ENCODE measurements at places on chromosomes 5 and 9.
A peak's percentile ranks its signal among the peaks of the same experiment; 100 is the strongest.

DNA sequence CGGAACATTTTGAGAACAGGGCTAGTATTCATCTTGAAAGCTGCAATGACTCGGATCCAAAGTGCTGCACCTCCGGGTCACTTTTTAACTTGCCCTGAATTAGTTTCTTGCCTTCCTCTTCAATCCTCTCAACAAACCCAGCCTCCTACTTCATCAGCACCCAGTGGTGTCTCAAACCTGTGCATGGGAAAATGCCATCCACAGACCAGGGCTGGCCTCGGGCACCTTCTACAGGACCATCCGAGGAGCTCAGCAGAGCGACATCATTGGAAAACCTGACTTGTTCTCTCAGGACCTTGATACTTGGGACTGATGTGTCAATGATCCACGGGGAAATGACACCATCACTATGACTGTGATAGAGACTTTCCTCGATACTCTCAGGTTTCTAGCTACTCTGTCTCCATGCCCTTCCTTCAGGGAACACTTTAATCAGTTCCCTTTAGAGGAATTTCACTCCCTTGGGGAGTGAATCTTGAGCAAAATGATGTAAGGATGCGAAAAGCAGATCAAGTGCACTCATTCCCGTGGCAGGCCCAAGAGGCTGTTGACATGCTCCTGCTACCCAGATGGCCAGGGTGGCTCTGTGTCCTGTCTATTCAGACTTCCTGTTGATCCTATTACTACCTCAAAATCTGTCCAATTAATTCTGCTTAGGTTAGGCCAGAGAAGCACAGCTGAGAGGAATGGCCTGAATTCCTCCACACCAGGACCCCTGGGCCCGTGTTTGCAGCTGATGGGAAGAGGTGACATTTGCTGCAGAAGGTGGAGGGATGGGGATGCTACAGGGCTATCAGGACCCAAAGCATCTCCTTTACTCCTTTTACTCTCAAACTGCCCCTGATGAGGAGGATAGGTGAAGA is 96.5 kb upstream of the SLC25A48 start:
- no peak for DNase-seq

- no peak for DNase-seq
These were observed 40.1 kb downstream of the MACIR start for GRCh38 chr5:103298607-103299188.

DNA sequence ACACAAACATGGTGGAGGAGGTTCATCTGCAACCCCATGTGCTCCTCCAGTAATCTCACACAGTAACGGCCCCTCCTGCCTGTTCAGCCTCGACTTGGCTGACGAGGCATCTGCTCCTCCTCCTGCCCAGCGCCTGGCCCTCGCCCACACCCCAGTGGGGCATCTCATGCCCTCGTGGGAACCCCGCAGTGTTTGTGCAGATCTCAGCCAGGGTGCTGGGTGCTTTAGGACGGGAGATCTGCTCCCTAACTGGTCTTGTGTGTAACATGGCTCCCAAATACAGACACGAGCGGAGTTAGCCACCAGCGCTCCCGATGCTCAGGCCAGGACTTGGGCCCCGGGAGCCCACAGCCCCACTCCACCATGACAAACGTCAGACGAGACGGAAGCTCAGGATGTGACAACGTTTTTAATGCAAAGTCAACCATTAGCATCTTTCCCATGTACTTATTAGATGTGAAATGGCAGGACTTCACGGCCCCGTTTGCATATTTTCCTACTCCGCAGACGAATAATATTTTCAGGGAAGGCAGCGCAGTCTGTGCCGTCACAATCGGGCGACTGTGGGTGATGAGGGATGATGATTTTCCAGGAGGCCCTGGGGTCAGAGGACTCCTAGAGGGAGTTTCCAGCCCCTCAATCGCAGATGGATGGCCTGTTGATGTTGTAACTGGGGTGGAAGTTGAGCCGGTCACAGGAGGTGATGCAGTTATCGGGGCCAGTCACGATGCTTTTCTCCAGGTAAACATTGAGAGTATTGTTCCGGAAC is 5.5 kb upstream of the MRPS2 start:
- DNase-seq: no peak

DNA sequence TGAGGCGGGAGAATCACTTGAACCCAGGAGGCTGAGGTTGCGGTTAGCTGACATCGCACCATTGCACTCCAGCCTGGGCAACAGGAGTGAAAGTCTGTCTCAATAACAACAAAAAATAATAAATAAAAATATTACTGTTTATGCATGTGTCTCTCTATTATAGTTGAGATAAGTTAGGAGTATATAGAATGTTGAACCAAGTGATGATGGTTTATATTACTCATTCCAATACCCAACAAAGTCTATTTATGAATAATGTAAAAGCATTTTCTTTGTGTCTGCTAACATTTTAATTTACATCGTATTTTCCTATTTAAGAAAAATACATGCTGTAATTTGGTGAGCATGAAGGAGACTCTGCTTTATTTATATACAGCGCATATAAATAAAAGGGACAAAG is 35.8 kb downstream of the CREBRF start:
- no peak for DNase-seq

DNA sequence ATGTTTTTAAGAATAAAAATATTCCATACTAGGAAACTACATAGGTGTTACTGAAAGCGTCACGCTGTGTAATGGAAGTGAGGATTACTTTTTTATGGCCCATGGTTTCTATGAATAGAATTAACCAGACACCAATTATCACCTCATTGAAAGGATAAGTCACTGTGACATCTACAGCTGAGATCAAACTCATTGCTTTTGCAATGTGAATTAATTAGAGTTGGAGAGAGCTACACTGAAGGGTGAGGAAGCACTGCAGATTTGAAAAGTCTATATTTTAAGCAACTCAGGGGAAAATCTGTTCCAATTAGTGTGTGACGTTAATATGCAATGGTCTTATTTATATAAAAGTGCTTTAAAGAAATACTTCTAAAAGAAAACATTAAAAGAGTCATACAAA is 1300.1 kb upstream of the DMAC1 start:
- DNase-seq: no peak

DNA sequence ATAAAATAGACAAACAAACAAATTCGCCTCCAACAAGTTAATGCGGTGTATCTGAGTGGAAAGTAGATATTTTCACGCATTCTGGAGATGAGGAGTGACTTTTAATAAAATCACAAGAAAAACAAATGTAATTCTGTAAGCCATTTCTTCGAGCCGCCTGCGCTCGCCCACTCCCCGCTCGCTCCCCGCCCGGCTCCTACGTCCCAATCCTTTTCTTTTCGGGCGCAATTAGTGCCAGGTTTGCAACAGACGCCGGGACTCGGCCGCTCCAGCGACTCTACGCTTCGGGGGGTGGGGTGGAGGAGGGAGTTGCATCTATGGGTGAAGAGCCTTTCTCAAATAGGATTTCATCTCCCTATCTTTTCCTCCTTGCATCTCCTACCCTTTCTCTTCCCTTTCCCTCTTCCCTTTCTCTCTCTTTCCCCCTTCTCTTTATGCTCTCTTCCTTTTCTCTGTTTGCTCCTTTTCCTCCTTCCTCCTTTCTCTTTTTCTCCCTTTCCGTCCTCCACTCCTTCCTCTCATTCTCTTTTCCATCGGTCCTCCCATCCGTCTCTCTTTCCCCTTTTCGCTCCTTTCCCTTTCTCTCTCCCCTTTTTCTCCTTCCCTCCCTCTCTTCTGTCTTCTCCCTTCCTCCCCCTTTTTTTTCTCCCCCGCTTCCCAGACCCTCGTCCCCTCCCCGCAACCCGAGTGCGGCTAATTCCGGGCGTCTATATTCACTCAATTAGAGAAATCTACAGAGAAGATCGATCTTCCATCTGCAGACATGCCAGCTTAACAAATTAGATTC is 6.1 kb upstream of the OTP start:
- no peak for DNase-seq

GRCh38 chr5:10229306-10230048 is 20.2 kb downstream of the ATPSCKMT start:
- DNase-seq: no peak

- DNase-seq: no peak
These were observed 148.8 kb downstream of the IRX2 start for GRCh38 chr5:2602451-2603271.

DNA sequence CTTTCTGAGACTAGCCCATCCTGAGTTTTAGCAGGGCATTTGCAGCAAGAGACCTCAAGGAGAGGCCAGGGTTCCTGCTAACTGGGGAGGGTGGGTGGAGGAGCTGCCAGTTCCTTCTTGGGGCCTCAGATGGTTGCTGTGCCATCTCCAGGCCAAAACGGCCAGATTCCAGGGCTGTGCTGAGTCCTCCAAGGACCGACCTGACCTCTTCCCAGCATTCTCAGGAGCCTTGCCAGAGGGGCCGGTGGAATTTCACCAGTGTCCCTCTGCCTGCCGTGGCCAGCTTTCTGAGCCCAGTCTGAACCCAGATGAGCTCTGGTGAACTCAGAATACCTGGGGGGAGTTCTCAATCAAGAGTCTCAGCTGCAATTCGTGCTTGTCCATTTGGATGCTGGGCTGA is 54.3 kb downstream of the TSTD2 start:
- DNase-seq: peak; percentile 18

- DNase-seq: no peak
These were observed 612.8 kb downstream of the CSNK1G3 start for GRCh38 chr5:124124711-124125229.

- no peak for DNase-seq
These were observed 45.5 kb upstream of the SLC2A8 start for GRCh38 chr9:127351182-127352166.

GRCh38 chr5:96651948-96652753 is 10.0 kb upstream of the CAST start:
- no peak for DNase-seq

DNA sequence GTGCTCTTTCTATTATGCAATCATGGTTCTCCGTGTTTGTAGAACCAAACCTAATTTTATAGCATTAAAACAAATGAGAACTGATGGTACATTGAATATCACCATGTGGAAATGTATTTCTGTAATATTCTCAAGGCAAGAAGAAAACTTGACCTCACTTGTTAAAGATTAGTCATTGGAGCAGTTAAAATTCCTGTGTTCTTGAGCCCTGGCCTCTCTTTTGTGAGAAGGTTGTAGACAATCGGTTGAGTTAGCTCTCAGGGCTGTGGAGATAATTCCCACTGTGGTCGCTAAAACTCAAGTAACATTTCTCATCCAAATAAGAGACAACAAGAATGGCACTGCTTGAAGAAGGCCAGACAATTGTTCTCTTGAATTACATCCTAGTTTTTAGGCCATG is 216.0 kb upstream of the KLF4 start:
- no peak for DNase-seq

DNA sequence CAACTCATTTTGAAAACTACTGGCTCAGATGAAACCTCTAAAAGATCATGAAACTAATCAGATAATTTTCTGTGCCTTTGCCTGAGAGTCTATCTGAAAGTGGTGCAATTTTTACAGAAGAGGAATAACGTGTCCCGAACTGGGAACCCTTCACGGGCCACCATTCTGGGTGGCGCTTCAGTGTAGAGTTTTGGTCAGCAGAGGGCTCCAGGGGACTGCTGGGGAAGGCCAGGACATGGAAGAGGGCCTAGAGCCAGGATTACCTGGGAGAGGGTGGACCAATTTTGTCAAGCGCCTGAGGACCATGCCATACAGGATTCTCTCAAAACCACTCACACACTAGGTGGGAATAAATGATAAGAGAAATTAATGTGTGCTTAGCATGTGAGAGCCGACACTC is 49.7 kb upstream of the PLEKHG4B start:
- no peak for DNase-seq

- DNase-seq: no peak
These were observed 6.6 kb upstream of the OTULINL start for GRCh38 chr5:14574891-14575508.

DNA sequence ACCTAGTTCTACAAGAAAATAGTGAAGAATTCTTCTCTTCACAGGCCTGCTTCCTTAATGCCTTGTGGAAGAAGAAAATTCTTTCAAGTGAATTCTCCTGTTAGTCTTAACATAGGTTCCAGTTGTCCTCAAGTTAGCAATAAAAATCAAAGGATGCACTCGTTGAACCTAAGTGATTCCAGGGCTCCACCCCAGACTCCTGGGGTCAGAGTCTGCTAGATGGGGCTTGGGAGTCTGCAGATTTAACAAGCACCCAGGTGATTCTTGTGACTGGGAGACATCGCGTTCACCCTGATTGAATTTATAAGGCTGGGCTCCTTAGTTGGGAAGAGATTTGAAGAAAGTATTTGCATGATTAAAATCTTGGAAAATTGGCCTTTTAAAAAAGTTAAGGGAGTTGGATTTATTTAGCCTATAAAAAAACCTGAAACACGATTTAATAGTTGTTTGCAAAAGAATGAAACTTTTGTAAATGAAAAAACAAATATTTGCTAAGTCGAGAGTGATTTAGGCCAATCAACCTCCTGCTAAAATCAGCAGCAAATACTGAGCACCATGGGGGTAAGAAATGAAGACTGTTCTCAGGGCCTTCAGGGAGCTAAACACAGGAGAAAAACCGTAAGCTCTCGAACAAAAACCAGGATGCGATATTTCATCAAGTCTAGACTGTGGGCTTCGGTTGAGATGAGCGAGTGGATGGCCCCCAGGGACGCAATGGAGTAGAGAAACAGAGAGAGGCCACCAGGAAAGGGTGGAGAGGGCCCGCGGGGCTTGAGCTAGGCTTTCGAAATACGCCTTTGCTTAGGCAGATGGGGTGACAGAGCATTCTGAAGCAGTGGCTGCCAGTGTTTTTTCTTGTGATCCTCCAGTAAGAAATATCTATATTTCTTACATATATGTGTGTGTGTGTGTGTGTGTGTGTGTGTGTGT is 86.9 kb upstream of the TTC23L start:
- no peak for DNase-seq

GRCh38 chr5:115098041-115098702 is 71.5 kb downstream of the TRIM36 start:
- no peak for DNase-seq

GRCh38 chr5:154209591-154210081 is 19.1 kb downstream of the GALNT10 start:
- no peak for DNase-seq

GRCh38 chr5:8842971-8843551 is 702.8 kb downstream of the SEMA5A start:
- no peak for DNase-seq

GRCh38 chr5:112693301-112693700 is 44.4 kb upstream of the APC start:
- no peak for DNase-seq

DNA sequence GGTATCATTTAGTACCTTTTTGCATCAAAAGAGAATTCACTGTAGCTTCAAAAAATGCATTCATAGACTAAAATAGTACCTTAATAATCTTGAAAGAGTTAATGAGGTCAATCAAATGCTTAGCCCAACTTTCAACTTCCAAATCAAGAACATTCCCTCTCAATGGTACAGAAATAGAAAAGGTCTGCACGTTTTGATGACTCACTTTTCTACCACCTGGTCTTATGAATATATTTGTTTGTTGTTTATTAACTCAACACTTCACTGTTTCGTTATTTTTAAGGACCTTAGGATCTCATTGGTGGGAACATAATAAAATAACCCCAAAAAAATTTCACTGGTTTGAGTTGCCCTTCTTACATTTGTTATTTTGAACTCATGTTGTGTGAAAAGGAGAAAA is 229.5 kb downstream of the MEF2C start:
- DNase-seq: no peak

All from cerebellar nuclear complex (tissue), 1 donor.